Hematopoietic multipotent progenitor cell treated with erythropoietin and hydrocortisone succinate and interleukin-3 and kit ligand, for 6 days (in vitro differentiated cells): ENCODE measurements at places on chromosomes 7 and 10.

DNA sequence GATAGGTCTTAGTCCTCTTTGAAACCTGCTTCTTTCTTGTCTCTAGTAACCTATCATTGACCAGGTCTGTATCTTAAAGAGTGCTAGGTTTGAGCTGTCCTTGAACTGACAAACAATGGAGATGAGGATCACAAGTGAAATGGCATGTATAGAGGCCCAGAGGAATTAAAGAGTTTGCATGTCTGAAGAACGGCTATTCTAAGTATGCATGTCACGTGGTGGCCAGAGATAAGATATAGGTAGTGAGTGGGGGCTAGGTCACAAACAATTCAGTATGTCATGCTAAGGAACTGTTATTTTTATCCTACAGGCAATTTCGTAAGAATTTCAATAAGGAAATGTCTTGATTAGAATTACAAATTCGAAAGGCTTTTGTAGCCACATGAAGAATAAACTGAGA lies 95.3 kb downstream of the SUGCT start:
- DNase-seq = peak; percentile 12

DNA sequence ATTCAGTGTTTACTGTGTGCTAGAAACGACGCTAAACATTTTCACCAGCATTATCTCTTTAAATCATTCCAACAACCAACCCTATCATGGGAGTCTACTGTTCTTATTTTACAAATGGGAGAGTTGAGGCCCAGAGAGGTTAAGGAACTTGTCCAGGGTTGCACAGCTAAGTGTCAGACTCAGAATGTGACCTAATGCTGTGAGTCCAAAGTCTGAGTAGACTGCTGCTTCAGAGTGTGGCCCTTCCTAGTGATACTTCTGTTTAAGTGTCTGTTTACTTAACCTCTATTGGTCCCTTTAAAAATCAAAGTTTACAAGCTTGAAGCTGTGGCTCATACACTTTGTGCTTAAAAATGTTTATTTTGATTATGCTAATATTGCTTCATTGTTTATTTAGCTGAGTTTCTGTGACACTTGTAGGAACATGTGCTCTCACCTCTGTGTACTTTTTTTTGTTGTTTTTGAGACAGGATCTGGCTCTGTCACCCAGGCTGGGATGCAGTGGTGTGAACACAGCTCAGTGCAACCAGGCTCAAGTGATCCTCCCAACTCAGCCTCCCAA lies 84.4 kb upstream of the SYPL1 start:
- DNase-seq = no peak

DNA sequence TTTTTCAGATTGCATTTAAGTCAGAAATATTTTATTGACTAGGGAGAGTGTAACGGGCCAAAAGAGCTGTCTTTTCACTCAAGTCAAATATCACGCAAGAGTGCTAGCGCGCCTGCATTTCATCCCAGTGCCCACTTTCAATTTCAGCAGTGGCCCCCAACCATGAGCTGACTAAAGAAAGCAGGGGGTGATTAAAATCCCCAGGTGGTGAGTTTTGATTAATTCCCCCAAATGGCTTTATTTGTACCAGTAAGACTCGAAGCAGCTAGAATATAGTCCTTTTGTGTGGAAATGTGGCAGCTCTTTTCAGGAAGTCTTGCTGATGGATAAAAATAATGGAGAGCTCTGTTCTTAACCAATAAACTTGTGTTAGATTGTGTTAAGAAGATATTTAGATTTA lies 35.3 kb downstream of the TRUB1 start:
- DNase-seq = no peak

DNA sequence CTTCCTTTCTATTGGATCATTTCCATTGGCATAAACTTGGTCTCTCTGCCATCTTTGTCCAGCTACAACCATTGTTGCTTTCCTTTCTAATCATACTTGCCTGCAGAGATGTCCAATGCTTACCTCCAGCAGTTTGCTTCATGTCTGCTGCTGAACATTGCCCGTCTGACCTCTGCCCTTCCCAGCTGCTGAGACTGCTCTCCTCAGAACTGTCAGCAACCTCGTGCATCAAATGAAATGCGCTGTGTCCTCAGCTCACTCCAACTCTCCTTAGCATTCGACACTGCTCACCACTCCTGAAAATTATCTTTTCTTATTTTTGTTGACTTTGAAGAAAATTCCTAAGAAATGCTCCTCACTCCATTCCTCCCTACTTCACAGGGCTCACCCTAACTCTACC lies 5.0 kb downstream of the FAM170B start:
- no peak for DNase-seq

GRCh38 chr10:119784340-119785067 lies 58.7 kb downstream of the INPP5F start:
- peak; percentile 69 for DNase-seq

DNA sequence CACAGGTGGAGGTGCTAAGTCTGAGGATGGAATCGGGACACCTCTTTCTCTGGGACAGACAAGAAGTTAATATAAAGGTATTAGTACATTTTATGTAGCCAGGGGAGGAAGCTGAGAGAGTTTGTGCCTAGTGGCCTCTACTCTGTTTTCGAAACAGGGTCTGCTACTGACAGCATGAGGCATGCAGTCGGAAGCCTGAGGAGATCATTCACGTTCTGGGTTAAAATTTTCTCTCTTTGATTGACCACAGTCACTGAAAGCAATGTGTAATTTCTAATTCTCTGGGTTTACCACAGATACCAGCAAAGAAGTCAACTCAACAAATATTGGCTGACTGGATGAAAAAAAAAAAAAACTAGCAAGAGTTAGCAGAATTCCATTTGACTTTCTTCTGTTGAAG lies 53.3 kb upstream of the KCTD7 start:
- no peak for DNase-seq

GRCh38 chr7:113142385-113143119 lies 24.2 kb upstream of the SMIM30 start:
- DNase-seq = peak; percentile 80

GRCh38 chr7:116901143-116901542 lies 38.8 kb downstream of the CAPZA2 start:
- DNase-seq = no peak

DNA sequence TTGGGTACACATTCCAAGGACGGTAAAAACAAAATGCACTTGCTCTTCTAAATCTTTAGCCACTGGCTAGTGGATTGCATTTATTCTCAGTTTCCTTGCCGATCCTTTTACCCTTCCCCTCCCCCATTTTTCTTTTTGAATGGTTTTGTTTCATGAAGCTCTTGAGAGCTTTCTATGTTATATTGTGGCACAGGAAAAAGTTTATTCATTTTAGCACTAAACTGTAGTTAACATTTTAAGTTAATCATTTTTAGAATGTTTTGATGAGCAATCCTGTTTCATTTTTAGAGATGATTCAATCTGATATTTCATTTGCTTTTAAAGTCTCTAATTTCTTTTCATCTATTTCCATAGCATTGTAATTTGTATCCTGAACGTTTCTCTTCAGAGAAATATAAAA lies 24.0 kb downstream of the ZEB1 start:
- no peak for DNase-seq

DNA sequence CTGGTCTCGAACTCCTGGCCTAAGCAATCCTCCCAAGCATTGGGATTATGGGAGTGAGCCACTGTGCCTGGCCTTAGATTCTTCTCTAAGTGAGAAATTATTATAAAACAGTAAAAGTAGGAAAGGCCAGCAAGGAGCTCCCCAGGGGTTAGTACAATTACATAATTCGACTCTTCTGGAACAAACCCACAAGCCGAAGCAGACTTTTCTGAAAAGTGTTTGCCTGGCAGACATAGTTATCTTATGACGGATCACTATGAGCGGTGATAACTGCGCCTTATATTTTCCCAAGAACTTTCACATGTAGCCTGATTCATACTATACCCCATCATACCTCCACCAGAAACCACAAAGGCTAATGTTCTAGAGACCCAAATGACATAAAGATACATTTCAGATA lies 30.2 kb upstream of the SH3PXD2A start:
- DNase-seq = no peak

DNA sequence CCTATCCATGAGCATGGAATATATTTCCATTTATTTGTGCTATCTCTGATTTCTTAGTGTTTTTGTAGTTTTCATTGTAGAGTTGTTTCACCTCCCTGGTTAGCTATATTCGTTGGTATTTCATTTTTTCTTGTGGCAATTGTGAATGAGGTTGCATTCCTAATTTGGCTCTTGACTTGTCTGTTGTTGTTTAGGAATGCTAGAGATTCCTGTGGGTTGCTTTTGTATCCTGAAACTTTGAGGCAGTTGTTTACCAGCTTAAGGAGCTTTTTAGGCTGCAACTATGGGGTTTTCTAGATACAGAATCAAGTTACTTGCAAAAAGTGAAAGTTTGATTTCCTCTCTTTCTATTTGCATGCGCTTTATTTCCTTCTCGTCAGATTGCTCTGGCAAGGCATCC lies 304.7 kb upstream of the GRM3 start:
- DNase-seq = no peak

DNA sequence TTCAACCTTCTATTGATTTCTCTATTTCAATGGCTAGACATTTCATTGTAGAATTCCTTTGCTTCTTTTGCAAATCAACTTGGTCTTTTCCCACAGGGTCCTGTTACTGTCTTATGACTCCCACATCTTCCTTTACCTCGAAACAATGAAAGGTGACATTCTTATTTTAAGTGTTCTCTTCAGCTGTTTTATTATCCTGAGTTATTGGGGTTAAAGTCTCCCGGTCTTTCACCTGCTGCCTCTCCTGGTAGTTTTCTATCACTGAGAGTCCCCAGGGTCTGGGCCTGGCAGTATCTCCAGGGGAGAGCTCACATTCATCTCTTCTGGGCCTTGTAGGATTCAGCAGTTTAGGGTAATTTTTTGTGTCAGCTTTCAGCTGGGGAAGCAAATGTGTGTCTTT lies 95.8 kb downstream of the HECW1 start:
- no peak for DNase-seq

GRCh38 chr10:104330168-104331110 lies 7.8 kb downstream of the ITPRIP start:
- DNase-seq = no peak

DNA sequence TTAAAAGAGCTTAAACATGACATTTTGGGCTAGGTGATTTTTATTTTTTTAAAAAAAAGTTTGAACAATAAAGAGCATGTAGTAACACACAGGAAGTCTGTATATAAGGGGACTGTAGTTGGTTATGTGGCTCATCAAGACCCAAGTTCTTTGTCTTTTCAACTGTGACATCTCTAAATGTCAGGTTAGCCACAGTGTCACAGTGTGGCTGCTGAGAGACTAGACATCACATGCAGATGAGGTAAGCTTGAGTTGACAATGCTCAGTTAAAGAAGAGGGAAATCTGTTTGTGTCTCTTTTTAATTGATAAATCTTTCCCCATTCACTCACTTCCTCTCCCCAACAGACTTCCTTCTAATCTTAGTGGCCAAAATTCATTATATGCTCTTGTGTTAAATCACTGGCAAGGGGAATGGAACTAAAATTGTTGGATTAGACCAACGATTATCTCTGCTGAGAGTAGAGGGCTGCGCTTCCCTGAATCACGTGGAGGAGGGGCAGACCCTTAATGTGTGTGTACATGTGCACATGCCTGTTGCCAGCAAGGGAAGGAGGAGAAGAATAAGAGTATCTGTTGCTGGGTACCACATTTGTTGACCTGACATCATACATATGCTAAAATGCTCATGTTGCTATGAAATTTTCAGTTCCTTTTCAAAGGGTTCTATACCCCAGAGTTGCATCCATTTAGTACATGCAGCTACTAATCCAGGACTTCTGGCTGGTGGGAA lies 78.3 kb downstream of the MMRN2 start:
- peak; percentile 3 for DNase-seq

DNA sequence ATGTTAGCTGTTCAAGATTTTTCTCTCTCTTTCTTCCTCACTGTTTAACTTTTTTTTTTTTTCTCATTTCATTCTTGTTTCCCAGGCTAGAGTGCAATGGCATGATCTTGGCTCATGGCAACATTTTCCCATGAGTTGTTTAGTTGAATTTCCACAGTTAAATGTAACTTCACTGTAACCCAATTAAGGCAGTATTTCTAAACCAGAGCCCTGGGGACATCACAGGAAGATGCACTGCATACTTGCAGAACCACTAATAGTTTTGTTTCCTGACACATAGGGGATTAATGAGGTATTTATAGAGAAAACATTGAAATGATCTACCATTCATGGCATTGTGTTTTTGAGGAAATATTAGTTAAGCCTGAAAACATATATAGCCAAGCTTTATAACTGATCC lies 795.6 kb upstream of the GHITM start:
- DNase-seq = no peak

DNA sequence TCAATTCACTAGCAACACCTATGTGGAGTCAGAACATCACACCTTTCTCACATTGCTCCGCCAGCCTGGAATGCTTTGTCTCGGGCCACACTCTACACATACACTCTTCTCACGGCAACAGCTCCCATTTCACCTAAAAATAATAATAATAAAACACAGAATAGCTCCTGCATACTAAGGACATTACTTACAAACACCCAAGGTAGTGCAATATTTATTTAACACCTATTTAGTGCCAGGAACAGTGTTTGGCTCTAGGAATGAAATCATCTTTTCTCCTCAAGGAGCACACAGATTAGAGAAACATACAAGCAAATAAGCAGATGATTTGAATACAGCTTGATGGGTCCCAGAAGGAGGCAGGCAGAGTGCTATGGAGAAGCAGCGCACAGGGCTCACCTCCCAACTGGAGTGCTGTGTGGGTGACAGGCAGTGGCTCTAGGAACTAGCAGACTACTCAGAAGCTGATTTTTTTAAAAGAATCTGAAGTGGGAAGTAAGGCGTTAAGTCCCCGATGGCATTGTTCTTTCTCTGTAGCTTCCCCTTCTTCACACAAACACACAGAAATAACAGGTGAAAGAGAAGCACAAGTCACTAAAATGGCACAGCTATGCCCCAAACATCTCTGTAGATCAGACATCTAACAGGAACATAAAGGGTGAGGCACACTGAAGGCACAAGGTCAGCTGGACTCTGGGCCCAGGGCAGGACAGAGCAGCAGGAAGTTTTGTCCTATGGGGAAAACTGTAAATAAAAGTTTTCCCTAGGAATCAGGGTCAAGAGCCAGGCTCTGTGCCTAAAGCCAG lies 16.7 kb downstream of the USP6NL start:
- no peak for DNase-seq

GRCh38 chr10:69439813-69440506 lies 11.3 kb upstream of the TSPAN15 start:
- peak; percentile 47 for DNase-seq

DNA sequence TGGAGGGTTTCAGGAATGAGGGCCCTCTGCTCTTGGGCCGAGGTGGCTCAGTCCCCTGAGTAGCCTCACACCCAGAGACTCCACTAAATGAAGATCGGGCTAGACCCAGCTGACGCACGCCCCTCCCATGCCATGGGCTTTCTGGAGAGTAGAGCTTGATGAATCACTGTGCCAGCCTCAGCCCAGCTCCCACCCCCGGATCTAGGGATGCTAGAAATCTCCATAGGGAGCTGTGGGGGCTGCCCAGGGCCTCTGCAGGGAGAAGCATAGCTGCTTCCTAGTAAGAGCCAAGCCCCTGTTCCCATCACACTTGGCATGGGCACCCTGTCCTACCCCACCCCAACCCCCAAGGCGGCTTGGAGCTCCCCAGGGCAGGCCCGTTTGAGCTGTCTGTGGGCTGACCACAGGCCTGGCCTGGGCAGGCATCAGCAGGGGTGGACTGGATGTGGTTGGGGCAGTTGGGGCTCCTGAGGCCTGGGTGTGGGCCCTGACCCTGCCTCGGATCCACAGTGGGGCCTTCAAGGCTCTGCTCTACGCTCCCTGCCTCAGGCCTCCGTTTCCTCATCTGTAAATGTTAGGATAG lies 121.2 kb downstream of the ZMIZ1 start:
- no peak for DNase-seq

- DNase-seq = peak; percentile 22
Measured at GRCh38 chr7:70006261-70006920, 408.1 kb downstream of the AUTS2 start.
